SW480 (cell line): ENCODE measurements at places on chromosomes 7 and 10.
A peak's percentile ranks its signal among the peaks of the same experiment; 100 is the strongest.

DNA sequence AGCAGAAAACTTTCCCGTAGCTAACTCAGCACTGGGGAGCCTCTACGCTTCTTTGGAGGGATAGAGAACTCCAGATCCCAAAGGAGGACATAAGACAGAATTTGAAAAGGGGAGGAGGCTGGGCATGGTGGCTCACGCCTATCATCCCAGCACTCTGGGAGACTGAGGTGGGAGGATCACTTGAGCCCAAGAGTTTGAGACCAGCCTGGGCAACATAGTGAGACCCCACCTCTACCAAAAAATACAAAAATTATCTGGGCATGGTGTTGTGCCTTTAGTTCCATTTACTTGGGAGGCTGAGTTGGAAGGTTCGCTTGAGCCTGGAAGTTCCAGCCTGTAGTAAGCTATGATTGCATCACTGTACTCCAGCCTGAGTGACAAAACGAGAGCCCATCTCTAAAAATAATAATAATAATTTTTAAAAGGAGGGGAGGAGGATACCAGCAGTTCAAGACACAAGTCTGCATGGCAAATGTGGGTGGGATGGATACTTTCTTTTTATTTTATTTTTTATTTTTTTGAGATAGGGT is 165.9 kb upstream of the SH2B2 start:
- DNase-seq = no peak

DNA sequence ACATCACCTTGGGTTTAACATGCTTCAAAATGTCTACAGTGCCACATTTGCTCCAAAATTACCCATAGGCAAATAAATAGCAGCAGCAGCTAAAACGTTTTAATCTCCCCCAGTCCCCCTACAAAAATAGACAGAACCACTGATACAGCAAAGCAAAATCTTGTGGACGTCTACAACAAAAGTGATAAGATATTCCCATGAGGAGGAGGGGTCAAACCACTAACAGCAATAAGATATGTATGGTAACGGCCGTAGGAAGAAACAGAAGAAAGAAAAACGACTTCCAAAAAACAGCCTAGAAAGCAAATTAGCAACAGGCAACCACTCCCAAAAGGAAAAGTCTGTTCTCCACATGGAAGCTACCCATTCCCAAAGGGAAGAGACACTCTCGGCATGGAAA is 34.5 kb upstream of the ST8SIA6 start:
- no peak for DNase-seq

- DNase-seq = peak; percentile 77
Measured at GRCh38 chr7:27199849-27200760, at the start of gene HOXA13. TSS of gene HOXA13 (minus strand) at chr7:27200091. CDS start at chr7:27200077, 14 bp downstream.

GRCh38 chr7:25223206-25223605 is 5.1 kb downstream of the NPVF start:
- no peak for DNase-seq

- DNase-seq = no peak
Measured at GRCh38 chr7:53624356-53624755, 588.9 kb downstream of the POM121L12 start.

DNA sequence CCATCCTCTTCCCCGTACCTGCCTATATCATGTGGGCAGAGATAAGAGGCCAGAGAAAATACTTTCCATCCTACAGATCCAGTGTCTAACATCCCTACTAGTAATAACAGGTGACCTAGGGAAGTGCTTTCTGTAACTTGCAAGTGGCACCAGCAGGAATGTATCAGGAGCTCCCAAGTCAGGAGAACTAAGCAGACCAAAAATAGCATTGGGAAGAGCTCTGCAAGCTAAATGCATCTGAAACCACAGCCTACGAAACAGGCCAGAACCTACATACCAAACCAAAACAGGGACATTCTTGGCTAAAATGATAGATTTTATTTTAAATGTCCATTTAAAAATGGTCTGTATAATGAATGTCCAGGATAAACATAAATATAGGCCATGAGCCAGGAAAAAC is 680.8 kb downstream of the PHTF2 start:
- no peak for DNase-seq
